GM23248 (cell line): ENCODE measurements at places on chromosomes 1 and 21. TPM values are rescaled to one million over a fixed set of nuclear protein-coding genes. Genes with fewer than 3 reads are reported as not detected.

GRCh38 chr1:24694380-24694843, 50.8 kb upstream of the CLIC4 start:
- DNase-seq = peak; percentile 78

GRCh38 chr21:15713412-15713811, 16.4 kb upstream of the USP25 start:
- peak; percentile 32 for DNase-seq

- no peak for DNase-seq
Observed at GRCh38 chr1:24557711-24558131, 1.8 kb downstream of the NCMAP start.

DNA sequence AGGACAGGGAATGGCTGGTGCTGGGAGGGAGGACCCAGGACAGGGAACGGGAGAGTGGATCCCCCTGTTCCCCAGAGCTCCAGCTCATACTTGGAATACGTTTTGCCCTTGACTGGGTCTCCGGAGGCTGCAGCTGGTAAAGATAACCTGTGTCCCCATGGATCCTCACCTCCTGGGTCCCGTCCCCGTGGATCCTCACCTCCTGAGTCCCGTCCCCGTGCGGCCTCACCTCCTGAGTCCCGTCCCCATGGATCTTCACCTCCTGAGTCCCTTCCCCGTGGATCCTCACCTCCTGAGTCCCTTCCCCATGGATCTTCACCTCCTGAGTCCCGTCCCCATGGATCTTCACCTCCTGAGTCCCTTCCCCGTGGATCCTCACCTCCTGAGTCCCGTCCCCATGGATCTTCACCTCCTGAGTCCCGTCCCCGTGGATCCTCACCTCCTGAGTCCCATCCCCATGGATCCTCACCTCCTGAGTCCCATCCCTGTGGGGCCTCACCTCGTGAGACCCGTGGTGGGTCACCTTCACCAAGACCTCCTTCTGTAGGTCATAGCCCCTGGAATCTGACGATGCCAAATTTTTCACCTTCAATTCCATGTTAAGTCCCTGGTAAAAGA, 61.4 kb downstream of the SCCPDH start:
- no peak for DNase-seq

DNA sequence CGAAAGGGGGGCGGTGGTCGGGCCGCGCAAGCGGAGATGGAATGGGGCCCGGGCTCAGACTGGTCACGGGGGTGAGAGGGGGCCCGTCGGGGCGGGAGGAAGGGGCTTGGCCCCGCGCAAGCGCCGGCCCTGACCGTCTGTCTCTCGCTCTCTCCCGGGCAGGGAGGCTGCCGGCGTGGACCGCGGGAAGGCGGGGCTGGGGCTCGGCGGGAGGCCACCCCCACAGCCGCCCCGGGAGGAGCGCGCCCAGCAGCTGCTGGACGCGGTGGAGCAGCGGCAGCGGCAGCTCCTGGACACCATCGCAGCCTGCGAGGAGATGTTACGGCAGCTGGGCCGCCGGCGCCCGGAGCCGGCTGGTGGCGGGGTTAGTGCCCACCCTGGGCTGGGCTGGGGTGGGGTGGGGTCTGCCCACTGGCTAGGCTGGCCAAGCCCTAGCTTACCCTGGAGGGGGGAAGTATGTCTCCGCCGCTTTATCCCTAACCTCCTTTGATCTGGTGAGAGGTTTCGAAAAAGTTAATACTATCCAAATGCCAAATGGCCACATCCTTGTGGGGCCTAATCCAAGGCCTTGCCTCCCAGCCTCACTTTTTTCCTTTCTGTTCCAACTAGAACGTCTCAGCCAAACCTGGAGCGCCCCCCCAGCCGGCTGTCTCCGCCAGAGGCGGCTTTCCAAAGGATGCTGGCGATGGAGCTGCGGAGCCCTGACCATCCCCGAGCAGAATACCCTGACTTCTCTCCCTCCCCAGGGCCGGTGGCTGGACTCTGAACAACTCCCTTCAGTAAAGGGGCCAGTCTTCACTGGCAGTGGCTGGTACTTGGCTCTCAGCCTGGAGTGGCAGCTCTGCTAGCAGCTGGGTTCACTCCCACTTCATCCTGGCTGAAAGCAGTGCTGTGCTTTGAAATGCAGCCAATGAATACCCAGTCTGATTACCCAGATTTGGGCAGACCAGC, 636 bp upstream of the YRDC start:
- DNase-seq = peak; percentile 90

Gene ZNF326
- total RNA-seq = 5.2 and 5.6 TPM in 2 replicates

Gene SNAP47
- total RNA-seq = 30.5 and 40.1 TPM in 2 replicates

Gene SLAMF1
- not detected in 2 replicates for total RNA-seq

Gene CAP1
- 496 and 560 TPM in 2 replicates for total RNA-seq
